NCI-H187 treated with DMSO at 0.1 percent for 48 hours (cell line): ENCODE measurements at places on chromosomes 12 and 14.

GRCh38 chr12:6437586-6437985, 7.2 kb upstream of the CD27 start:
- DNase-seq, result no peak

DNA sequence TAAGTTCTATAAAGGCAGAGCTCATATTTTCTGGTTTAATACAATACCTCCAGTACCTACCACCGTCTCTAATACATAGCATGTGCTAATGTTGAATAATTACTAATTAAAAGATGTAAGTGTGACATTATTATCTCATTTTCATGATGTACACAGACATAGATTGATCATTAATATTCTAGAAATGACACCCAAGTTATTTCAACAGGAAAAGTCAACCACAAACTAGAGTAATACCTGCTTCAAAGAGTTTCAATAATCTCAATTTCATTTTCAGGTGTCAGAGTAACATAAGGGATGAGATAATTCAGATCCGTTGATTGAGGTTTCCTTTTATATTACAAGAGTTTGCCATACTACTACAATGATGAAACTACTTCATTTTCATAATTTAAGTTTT, 388.9 kb downstream of the SOX5 start:
- DNase-seq, result no peak

GRCh38 chr12:49689237-49689636, 18.0 kb downstream of the FMNL3 start:
- no peak for DNase-seq

DNA sequence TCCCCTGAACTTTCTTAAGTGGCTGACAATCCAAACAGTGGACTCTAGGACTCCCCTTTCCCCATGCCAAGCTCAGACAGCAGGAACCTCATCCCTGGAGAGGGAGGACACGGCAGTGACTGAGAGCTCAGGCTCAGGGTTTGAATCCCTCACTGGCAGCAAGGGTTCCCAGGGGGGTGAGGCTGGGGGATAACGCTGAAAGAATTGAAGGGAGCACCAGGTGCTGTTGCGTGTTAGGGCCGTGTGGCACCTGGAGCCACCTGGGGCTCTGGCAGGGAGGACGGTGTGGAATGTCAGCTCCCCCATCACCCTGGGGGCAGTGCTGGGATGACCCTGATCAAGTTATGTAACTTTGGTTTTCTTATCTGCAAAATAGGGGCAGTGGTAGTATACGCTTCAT, 40.1 kb downstream of the ANO2 start:
- DNase-seq, result no peak

DNA sequence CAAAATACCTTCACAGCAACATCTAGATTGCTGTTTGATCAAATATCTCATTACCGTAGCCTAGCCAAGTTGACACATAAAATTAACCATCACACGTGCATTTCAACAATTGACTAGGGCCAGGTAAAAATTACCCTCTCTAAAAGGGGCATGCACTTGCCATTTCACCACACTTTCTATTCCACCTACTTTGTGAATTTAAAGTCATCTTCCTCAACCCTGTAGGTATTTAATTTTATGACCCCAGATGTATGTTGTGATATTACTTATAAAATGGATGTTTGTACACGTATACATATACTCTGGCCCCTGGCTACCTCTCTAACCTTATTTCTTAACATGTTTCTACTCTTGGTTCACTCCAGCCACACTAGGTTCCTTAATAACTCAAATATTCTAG, 160.2 kb downstream of the FOXA1 start:
- DNase-seq, result no peak

DNA sequence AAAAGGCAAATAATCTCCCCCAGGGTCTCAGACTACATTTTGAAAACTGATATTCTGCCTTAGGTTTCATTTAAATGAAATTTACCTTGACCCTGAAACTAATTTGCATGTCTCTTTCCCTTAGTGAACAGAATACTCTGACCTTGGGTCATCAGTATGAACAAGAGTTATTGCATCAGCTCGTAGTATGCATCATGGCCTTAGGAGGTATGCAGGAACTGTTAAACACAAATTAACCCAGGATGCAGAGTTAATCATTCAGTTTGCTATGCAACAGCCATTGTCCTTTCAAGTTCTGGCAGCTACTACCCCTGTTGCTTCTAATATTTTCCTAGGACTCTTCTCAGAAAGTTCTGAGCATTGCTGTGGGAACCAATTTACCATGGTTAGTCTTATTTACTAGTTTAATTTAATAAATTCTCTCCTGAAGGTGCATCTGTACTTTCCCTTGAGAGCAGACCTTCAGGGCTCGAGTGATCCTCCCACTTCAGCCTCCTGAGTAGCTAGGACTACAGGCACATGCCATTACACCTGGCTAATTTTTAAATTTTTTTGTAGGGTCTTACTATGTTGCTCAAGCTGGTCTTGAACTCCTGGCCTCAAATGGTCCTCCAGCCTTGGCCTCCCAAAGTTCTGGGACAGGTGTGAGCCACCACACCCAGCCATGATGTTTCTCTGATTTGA, 126.7 kb downstream of the TTC6 start:
- no peak for DNase-seq

- DNase-seq, result no peak
These were observed 25.0 kb downstream of the SLC41A2 start for GRCh38 chr12:104933128-104933527.
